ELR (cell line): ENCODE measurements at places on chromosomes 1 and 21.

- DNase-seq: no peak
Observed at GRCh38 chr1:71706029-71706671, 576.2 kb downstream of the NEGR1 start.

GRCh38 chr1:61271412-61271789 lies 189.0 kb downstream of the NFIA start:
- no peak for DNase-seq

DNA sequence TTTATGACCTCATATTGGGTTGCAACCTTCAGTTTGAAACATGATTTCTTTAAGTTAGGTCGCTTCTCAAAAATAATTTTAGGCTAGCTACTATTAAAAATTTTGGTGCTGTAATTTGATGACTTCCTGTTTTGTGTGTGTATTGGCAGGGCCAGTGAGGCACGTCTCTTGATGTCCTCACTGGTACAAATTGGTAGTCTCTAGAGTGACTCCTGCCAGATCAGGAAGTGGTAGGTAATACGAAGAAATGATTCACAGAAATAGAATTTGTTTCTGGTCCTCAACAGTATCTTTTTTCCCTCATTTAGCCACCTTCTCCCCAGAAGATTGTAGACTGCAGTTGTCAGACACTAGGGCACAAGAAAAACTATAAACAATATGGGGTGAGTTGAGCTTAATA lies 120.9 kb upstream of the KIAA1614 start:
- peak; percentile 69 for DNase-seq

- peak; percentile 95 for DNase-seq
Observed at GRCh38 chr1:12480748-12481362, 137.2 kb downstream of the DHRS3 start.

DNA sequence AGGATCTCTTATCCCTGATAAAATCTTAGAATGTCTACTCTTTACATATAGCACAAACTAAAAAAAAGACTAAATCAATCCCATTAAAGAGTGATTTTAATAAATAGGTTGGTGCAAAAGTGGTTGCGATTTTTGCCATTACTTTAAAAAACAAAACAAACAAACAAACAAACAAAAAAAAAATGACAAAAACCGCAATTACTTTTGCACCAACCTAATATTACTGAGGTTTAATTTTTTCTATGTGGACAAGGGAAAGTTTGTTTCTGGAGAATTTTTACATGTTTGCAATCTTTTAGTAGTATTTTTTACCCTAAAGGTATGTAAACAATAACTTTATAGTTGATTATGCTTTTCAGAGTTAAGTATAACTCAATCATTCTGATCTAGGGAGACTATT lies 119.7 kb upstream of the ADAMTS5 start:
- no peak for DNase-seq

DNA sequence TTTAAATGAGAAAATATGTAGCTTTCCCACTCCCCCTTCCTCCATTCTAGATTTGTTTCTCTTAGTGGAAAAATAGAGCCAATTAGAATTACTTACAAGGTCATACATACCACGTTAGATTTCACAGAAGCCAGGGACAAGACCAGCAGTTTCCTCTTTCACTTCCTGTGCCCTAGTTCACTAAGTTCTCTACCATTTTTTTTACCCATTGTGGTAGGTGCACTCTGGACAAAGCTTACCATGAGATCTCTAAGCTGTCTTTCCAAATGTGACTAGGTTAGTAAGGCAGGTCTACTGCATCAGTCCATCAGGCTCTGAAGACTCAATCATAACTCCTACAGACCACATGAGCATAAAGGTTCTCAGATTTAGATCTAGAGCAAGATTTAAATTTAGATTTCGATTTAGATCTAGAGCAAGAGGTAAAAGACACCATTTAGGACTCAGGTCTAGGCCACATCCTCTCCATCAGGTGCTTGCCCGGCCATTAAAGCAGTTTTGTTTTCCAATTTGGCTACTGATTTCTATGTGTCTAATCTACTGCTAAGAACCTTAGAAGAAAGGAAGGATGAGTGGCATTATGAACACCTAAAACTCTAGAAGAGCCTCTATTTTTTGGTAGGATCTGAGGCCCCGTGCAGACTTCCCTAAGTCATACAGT lies 235.3 kb downstream of the FAF1 start:
- no peak for DNase-seq

DNA sequence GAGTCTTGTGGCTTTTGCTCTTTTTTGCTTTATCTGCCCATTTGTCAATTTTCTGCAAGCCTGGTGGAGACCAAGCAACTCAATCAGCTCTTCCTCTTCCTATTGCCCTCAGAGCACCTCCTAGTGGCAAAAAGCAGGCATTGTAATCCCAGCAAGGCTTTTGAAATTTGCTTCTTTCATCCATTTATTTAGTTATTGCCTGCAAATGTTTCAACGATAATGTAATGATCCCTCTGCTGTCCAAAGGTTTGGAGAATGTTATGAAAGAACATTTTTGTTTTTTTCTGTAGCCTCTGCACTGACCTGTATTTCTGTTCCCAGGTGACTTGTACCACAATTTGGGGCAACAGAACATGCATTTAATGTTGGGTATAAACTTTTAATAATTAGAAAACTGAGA lies 127.8 kb downstream of the GABPA start:
- peak; percentile 50 for DNase-seq

- DNase-seq: peak; percentile 89
Observed at GRCh38 chr1:207828485-207829158, 76.8 kb downstream of the CD46 start.

GRCh38 chr1:78088486-78088885 lies 42.7 kb downstream of the GIPC2 start:
- DNase-seq: no peak

GRCh38 chr1:147080671-147081394 lies 91.4 kb downstream of the PRKAB2 start:
- no peak for DNase-seq

DNA sequence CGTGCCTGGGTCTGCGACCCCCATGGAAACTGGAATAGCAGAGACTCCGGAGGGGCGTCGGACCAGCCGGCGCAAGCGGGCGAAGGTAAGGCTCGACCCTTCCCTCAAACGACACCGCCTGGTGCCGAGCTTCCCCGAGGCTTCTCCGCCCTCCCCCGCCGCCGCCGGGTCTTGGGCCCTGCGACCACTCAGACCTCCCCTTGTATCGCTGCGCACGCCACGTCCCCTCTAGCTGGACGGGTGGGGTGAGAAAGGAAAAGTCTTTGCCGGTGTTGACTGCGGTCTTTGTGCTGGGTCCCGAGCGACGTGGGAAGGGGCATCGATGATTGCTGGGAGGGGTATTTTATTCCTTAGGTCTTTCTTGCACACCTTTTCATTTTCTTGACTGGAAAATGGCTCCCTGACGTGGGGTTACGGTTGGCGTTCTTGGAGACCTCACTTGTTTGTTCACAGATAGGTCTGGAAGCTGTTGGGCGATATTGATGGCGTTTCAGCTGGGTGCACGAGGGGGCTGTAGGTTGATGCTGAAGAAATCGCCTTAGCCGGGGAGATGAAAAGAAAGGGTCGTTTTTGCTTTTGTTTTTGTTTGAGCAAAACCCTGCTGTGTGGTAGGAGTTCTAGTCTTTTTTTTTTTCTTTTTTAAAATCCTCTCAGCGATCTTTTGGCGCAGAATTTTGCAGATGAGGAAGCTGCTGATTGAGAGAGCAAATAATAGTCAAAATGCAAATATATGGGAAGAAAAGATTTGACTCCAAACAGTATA lies 776 bp downstream of the KDM1A start:
- peak; percentile 59 for DNase-seq

DNA sequence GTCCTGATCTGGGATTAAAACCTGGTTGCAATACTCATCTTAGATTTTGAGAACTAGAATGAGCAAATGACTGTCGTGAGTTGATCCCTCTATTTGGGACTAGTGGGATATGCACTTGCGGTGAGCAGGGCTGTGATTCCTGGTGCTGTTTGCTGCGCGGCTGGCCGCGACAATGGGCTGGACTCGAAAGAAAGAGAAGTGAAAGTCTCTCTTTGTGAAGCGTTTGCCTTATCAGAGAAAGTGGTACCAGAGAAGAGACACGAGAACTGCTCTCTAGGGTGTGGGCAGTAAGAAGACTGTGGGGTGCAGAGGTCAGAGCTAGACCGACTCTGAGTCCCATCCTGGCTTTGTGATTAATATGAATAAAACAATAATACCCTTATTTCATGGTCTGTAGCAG lies 8.6 kb downstream of the ST6GALNAC3 start:
- DNase-seq: no peak

DNA sequence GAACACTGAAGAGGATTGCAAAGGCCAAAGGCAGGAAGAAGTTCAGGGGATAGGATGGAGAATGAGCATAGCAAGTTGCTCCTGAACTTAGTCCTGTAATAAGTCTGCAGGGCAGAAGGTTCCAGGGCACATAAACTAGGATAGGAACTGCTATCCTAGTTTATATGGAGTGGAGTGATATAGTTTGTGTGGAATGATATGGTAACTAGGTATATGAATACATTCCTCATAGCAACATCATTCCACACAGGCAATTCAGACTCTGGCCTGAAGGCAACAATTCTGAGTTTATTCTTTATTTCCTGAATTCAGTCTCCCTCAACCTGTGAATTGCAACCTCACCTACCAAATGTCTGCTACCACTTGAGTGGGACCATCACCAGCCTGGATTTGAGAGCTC lies 154.9 kb upstream of the GREM2 start:
- DNase-seq: peak; percentile 65

GRCh38 chr21:38824124-38824822 lies 18.5 kb downstream of the ETS2 start:
- DNase-seq: peak; percentile 61

DNA sequence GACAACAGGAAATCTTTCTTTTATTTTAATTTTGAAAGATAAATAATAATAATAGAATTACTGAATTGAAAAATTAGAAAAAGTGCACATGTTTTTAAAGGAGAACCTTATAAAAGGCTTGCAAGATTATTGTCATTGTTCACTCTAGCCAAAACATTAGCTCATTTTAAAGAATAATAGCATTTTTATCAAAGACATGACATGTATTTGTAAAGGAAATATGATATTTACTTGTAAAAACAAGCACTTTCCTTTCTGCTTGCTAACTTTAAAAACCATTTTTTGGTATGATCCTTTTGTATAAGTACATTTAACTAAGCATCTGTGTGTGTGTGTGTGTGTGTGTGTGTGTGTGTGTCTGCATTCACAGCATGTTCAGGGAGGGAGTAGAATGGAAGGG lies 156.3 kb upstream of the C1orf87 start:
- no peak for DNase-seq
